ENCODE measurements at places on chromosomes 1 and 21. TPM values are rescaled to one million over a fixed set of nuclear protein-coding genes. Genes with fewer than 3 reads are reported as not detected.

- H3K27ac ChIP-seq, result no peak overlapping the region
- H3K4me1 ChIP-seq, result no peaks in the 10 kb centered on the region
- DNase-seq, result no peak
- H3K4me3 ChIP-seq, result no peak overlapping the region
Observed at GRCh38 chr1:6779089-6779805, 6.0 kb upstream of the CAMTA1 start.

The AVPR1B gene
- not detected for total RNA-seq

The MEX3A gene
- total RNA-seq, result 63.9 TPM

The GBP4 gene
- 75.5 TPM for total RNA-seq

The CDC42 gene
- total RNA-seq, result 370 TPM

GRCh38 chr1:93415296-93415695 is 32.6 kb upstream of the FNBP1L start:
- no peaks in the 10 kb centered on the region for H3K36me3 ChIP-seq
- peaks cover 1% of the 10 kb centered on the region for H3K27me3 ChIP-seq
- H3K27ac ChIP-seq, result no peak overlapping the region
- H3K4me3 ChIP-seq, result peak overlapping the region; percentile 43
- peaks cover 7% of the 10 kb centered on the region for H3K4me1 ChIP-seq
- no peak for DNase-seq

DNA sequence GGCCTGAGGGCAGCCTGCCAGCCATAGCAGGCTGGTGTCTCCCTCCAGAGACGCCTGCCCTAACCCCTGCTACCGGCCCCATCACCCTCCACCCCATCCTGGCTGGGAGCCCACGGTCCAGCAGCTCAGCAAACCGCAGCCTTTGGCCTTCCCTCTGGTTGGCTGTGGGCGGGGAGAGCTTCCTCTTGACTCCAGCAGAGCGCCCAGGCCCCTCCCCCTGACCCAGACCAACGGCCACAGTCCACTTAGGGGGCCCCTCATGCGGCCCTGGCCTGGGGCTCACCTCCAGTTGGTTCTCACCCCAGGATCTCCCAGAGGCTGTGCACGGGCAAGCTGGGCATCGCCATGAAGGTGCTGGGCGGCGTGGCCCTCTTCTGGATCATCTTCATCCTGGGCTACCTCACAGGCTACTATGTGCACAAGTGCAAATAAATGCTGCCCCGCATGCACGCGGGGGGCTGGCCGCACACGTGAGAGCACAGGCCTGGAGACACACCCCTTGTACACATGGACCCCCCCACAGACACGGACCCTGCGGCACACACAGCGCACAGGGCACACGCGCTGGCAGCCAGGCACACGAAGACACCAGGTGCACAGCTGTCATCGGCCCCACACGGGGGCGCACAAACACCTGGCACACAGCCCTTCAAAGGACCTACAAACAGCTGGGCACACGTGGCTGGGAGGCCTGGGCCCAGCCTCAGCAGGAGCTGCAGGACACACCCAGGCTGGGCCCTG is 3.1 kb downstream of the SMIM1 start:
- no peak overlapping the region for H3K4me3 ChIP-seq
- H3K36me3 ChIP-seq, result peaks cover 14% of the 10 kb centered on the region
- DNase-seq, result peak; percentile 31
- H3K27me3 ChIP-seq, result peaks cover 3% of the 10 kb centered on the region

The S100A10 gene
- 241 TPM for total RNA-seq

GRCh38 chr1:220045356-220046051 is 801 bp downstream of the EPRS1 start:
- peak overlapping the region; percentile 57 for H3K27ac ChIP-seq
- peaks cover 4% of the 10 kb centered on the region for H3K36me3 ChIP-seq
- H3K27me3 ChIP-seq, result no peaks in the 10 kb centered on the region
- H3K4me3 ChIP-seq, result peak overlapping the region; percentile 97
- no peak for DNase-seq
- H3K4me1 ChIP-seq, result peaks cover 12% of the 10 kb centered on the region

DNA sequence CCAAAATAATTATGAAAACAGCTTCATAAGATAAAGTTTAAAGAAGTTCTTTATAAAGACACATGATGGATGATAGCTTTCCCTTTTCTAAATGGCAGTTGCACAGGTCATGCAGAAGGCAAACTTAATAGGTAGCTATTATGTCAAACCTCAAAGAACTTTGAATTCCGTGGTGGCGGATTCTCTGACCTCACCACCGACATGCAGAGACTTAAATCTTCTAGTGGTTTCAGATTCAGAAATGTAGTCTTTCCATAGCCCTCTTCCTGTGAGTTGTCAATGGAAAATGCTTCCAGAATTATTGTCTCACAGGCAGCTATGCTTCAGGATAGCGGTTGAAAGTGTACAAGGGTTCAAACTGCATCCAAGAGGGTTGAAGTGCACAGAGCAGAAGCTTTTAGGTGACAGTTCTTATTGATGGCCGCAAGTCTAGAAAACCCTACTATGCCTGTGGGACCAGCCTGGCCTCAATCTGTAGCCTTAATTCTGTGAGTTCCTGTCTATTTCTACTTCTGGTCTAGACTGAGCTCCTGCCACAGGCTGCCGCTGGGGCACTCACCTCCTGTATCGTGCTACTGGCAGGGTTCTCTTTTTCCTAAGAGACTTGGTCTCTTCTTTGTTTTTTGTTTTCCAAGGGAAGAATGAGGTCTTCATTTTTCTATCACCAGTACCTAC is 117.0 kb upstream of the ERRFI1 start:
- H3K4me1 ChIP-seq, result peaks cover 5% of the 10 kb centered on the region
- DNase-seq, result no peak
- no peak overlapping the region for H3K4me3 ChIP-seq
- no peaks in the 10 kb centered on the region for H3K36me3 ChIP-seq

The MORC3 gene
- total RNA-seq, result 43.0 TPM

The KRTAP11-1 gene
- not detected for total RNA-seq

DNA sequence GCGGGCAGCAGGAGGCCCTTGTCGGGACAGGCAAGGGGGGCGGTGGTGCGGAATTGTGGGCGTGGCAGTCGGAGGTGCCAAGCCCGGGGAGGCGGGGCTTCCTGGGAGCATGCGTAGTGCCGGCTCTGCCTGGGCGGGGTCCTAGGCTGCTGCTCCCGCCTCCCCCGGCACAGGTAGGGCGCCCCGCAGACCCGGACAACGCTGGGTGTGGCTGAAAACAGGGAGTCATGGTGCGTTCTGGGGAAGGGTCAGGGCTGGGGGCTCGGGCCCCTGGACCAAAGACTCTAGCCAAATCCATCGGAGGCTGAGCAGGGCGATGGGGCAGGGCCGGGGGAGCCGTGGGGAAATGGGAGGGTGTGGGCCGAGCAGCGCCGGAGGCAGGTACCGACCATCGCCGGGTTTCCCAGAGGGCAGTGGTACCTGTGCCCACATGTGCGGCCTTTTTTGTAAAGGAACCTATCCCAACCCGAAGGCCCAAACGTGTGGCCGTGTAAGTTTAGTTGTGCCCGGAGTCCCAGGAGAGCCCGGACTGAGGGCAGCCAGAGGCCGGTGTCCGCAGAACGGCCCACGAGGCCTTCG is 231.9 kb downstream of the SDCCAG8 start:
- peaks cover 17% of the 10 kb centered on the region for H3K4me1 ChIP-seq
- no peak overlapping the region for H3K27ac ChIP-seq
- H3K36me3 ChIP-seq, result peaks cover 3% of the 10 kb centered on the region
- no peak for DNase-seq
- H3K27me3 ChIP-seq, result peaks cover 10% of the 10 kb centered on the region

DNA sequence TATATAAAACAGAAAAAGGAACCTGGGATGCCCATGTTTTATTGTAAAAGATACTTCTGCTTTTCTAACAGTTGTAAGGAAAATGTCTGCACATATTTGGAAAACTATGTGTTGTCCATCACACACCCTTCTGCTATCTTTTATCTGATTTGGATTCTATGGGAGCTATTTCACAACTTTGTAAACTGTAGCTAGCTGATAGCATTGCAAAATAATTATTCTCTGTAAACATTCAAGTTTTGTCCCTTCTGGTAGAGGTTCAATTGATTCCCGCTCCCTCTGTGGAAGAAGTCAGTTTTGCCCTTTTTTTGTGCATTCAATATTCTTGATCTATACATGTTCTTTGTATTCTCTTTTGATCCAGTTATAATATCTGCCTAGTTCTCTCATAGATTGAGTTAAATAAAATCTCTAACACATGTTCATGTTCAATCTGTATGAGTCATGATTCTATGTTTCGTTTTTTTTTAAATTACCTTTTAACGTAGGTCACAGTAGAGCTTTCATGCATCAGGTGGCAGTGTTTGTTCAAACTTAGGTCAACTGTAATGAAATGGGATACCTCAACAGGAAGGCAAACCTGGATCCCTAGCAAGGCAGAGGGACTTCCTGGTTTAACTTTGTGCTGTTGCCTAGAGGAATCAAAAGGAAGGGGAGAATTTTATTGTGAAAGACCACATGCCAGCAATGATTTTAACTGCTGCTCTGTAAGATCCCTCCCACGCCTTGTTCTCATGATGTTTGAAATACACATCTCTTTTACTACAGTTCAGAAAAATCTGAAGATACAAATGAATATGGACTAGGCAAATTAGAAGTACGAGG is 26.0 kb upstream of the BCL9 start:
- peak; percentile 12 for DNase-seq
- no peak overlapping the region for H3K4me3 ChIP-seq
- no peaks in the 10 kb centered on the region for H3K27me3 ChIP-seq
- H3K27ac ChIP-seq, result peak overlapping the region; percentile 57
- no peaks in the 10 kb centered on the region for H3K36me3 ChIP-seq
